ENCODE measurements at places on chromosomes 5 and 9.

DNA sequence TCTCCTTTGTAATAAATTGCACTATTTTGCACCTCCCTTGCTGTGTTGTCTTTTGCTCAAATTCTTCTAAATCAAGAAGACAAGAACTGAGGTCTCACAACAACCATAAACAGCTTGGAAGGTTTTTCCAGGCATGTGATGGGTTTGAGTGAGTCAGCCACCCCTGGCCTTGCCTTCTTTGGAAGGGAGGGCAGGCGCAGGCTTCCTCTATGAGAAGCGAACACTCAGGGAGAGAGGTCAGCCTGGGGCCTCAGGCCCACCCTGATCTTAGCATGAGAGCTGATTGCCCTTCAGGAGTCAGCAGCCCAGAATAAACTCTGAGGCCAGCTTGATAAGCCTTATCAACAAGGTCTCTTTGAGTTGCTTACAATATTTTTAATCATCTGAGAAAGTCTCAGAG, 31.6 kb downstream of the S1PR3 start:
- no peak for DNase-seq

DNA sequence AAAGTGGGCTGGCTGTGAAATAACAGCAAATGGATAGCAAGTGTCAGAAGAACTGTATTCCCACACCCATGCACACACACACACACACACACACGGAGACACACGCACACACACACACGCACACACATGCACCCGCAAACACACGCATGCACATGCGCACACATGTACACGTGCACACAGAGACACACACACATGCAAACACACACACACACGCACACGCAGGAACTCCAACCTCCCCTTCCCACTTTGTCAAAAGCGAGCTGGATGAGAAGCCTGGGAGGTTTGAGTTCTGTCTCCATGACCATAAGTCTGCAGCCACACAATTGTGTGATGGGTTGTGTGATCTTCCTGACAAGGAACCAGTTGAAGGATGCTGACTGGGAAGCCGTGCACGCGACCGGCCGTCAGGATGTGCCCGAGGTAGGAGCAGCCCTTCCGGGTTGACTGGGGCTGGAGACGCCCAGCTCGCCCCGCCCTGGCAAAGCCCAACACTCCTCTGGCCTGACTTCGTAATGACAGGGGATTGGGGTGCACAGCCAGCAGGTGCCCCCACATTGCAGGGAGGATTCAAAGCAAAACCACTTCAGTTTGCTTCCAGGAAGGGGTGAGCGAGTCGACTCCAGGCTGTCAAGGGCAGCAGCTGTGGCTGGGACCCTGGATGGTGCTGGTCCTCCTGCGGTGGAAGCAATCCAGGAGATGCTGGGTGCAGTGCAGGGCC, 29.3 kb upstream of the NKD2 start:
- no peak for DNase-seq

DNA sequence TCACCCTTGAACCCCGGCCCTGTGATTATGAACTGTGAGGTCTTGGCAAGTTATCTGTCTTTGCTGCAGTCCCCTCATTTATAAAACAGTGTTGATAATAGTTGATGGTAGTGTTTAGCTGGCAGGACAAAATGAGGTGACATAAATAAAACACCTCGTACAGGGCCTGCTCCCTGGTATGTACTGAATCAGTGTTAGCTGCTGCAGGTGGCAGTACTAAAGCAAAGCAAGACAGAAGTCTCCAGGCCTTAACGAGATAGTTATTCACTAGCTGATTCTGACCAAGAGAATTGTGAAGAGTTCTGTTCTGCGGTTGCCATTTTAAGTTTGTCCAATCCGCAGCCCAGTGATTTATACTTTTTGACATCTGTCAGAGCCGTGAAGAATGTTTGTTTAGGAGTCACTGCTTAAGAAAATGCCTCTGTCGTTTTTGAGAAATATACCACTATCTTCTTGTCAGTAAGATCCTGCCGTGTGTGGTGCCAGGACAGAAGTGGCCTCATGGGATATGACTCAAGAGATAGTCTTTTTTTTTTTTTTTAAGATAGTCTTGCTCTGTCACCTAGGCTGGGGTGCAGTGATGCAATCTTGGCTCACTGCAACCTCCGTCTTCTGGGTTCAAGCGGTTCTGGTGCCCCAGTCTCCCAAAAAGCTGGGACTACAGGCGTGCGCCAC, 75.9 kb downstream of the KDM4C start:
- no peak for DNase-seq

- no peak for DNase-seq
These were observed 2.8 kb downstream of the TRAF1 start for GRCh38 chr9:120923620-120924328.

GRCh38 chr9:131677049-131677443, 62.8 kb downstream of the RAPGEF1 start:
- DNase-seq: no peak

- DNase-seq: no peak
These were observed 283.3 kb upstream of the TUT7 start for GRCh38 chr9:86637515-86637914.

DNA sequence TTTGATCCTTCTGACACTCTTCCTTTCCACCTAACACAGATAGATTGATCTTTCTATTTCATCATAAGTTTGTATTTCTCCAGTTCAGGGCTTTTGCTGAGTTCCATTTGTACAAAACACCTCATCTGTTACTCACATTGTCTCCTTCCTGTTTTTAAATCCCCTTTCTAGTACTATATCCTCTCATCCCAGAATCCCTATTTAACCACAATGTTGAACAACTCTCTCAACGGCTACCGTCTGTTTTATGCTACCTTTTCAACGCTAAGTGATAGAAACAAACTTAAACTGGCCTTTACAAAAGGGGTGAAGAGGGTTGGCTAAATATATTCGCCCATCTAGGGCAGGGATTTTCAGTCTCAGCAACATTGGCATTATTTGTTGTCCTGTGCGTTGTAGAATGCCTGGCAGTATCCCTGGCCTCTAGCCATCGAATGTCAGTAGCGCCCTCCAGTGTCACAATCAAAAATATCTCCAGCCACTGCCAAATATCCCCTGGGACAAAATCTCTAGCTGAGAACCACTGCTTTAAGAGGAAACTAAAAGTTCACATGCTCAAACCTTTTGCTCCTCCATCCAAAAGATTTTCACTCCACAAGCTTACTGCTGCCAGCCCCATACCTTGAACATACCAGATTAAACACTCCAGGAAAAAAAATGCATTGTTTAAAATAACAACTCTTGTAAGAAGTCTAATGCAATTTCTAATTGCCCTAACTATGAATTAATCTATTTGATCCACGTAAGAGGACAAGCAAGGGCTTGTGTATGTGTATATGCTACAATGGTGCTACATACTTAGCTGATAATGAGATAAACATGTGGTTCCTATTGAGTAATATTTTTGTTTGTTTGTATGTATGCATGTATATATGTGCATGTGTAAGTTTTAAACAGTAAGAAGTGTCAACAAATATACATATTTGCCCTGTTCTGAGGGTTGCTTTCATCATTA, 344.0 kb downstream of the PTPRD start:
- DNase-seq: no peak

- no peak for DNase-seq
These were observed 509.2 kb downstream of the CETN3 start for GRCh38 chr5:89900346-89900745.

DNA sequence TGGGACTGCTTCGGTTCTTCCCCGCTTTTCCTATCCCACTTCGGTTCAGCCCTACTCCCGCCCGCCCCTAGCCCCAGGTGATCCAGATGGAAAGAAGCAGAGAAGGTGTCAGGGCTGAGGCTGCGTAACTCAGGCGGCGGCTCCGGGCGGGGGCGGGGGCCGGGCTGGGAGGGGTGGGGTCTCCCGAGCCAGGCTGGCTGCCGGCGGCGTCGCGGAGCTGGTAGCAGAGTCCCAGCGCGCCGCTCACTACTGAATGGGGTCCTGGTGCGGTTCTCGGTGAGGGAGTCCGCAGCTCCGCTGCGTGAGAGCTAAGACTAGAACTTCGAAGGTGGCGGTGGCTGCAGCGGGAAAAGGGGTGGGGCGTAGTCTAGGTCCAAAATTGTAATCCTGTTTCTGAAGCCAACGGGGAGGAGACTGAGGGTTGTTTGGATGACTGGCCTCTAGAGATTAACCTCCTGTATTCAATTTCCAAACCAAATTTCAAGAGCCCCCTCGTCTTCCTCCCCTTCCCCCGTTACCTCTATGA, 1.4 kb downstream of the PRR16 start:
- no peak for DNase-seq

DNA sequence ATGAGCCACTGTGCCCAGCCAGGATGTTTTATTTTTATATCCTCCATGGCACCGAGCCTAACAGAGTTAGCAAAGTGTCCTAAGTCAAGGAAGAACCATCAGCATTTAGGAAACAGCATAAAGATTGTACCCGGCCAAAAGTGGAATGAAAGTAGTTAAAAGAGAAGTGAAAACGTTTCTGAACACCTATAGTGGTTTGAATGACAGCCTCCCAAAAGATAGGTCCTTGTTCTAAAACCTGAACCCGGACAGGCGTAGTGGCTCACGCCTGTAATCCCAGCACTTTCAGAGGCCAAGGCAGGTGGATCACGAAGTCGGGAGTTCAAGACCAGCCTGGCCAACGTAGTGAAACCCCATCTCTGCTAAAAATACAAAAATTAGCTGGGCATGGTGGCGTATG, 37.4 kb downstream of the ZFAND5 start:
- DNase-seq: no peak

DNA sequence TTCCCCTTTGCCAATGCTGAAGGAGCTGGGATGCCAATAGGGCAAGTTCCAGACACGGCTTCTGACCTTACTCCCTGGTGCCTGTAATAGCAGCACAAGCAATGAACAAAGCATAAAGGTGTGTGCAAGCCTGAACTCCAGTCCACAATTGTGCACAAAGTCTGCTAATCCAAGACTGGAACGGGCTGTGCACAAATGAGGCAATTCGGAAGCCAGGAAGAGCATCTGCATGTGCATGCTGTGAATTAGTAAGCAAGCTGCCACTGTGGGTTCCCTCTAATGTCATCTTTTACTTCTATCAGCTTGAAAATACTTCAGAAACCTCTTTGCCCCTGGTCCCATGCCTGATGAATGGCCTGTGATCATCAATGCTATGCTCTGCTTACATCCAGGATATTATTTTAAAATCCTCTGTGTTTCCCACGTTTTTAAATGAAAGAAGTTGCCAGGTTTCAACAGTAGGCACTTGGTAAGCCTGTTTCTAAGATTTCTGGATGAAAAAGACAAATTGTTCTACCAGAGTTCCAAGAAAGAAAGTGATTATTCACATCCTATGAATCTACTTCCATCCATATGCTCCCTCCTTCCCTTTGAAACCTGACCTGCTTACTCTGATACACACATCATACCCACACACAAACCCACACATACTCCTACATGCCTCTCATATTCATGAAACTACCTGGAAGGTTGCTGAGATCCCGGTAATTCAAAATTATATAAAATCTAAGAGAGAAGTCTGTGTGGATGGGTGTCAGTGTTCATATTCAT, 165.7 kb downstream of the KCTD16 start:
- DNase-seq: no peak

All from NCI-H2029 (cell line).